Panc1 (cell line): ENCODE measurements at places on chromosomes 6 and 20.
A peak's percentile ranks its signal among the peaks of the same experiment; 100 is the strongest.

- no peak for DNase-seq
Observed at GRCh38 chr6:2110504-2110903, 134.9 kb downstream of the GMDS start.

- no peak for DNase-seq
Observed at GRCh38 chr6:6193221-6193745, 127.2 kb downstream of the F13A1 start.

DNA sequence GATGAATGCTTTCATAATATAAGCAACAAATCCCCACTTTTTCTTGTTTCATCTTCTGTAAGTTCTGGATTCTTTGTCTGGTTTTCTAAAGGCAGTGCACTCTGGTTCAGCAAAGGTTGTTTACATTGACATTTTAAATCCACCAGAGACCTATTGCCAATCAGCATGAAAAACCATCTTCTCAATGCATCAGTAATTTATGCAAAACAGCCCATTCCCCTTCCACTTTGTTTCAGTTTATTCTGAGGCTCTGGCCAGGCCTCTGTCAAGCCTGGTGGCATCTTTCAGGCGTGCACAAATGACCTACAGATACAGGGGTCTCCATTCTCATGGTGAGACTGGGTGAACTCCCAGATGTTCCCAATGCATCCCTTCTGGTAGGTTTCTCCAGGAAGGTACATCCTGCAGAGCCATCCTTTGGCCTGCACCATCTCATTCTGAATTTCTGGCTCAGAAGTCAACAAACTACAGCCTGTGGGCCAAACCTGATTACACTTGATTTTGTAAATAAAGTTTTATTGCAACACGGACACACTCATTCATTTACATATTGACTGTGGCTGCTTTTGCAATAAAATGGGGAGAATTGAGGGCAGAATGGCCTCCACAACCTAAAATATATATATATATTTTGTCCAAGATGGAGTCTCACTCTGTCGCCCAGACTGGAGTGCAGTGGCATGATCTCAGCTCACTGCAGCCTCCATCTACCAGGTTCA lies 405.4 kb downstream of the PREX1 start:
- no peak for DNase-seq

DNA sequence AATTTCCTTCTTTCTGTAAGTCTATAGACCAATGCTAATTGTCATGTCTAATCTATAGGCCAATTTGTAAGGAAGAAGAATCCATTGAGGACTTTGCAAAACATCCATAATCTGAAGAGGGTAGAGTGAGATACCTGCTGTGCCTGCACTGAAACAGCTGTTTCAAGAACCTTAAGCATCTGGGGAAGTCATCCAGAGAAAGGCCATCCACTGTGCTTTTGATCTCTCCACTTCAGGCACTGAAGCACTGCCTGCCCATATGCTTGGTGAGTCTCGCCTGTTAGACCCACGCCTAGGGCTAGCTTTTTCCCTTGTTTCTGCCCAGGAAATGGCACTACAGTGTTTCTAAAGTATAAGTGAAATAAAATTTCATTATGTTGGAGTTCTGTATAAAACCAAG lies 921.8 kb upstream of the EPHA7 start:
- no peak for DNase-seq

DNA sequence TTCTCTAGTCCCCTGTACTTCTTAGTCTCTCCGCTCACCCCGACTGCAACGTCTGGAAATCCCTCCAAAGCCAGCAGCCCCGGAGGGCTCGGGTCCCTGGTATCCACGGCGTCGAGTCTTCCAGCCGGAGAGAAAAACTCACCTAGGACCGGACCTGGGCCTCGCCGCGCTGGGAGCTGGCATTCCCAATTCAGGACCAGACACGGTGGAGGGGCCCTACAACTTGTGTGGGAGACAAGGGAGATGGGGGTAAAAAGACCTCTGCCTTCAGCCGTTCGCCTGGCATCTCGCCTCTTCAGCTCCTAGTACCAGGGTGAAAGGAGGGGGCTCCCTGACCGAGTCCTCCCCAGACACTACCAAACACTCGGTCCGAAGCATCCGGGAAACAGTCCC lies 64.3 kb downstream of the GPX5 start:
- DNase-seq = no peak

GRCh38 chr6:101961357-101961756 lies 567.8 kb downstream of the GRIK2 start:
- DNase-seq = no peak

DNA sequence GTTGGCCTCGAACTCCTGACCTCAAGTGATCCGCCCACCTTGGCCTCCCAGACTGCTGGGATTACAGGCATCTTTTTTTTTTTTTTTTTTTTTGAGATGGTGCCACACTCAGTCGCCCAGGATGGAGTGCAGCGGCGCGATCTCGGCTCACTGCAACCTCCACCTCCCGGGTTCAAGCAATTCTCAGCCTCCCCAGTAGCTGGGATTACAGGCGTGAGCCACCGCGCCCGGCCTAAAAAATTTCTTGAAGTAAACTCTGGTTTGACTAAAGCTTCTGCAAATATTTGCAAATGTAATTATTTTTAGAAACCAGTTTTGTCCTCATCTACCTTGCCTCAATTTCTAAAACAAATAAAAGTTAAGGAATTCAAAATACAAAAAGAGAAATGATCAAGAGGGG lies 1.2 kb downstream of the IBTK start:
- DNase-seq = no peak

DNA sequence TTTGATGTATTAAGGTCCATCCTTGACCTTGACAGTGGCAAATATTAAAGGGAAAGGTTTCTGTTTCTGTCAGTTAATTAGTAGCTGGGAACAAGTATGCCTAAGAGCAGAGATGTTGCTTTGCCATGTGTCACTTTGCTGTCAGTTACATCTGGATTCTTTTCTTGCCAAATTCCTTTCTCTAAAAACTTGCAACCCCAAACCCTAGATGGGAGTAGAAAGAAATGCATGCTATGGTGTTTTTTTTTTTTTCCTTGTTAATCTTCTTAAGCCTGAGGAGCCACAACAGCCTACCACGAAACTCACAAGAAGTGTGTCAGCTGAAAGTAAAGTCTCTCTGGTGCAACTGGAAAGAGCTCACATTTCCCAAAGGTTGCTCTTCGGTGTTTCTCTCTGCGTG lies 18.0 kb upstream of the CLDN20 start:
- DNase-seq = no peak

- no peak for DNase-seq
Observed at GRCh38 chr20:15235471-15236198, 898.2 kb upstream of the FLRT3 start.

- DNase-seq = no peak
Observed at GRCh38 chr20:57416296-57417022, 25.3 kb downstream of the RBM38 start.

- no peak for DNase-seq
Observed at GRCh38 chr6:165511807-165512206, 151.2 kb downstream of the PDE10A start.

DNA sequence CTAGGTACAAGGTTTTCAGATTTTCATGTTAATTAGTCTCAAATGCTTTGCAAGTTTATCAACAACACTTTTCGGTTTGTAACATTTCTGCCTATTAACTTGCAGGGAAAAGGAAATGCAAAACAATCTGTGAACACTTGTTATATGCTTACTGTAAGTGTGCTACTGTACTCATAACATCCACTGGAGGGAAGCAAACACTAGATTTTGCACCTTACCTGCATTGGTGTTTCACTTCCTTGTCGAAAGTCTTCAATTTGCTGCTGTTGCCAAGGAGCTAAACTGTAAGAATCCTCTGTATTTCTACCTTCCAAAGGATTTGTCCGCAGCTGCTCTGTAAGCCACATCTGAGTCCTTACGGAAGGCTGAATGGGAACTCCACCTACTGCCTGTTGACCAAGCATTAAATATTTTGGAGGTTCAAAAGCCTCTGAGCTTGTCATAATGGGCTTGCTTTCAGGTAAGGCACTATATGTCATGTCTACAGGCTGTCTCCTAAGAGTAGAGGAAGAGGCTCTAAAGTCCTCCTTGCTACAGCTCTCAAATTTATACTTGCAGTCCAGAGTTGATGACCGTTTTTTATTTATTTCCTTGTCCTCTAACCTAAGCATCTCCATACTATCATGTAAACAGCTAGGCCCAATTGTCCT lies 17.3 kb downstream of the PLN start:
- peak; percentile 39 for DNase-seq

DNA sequence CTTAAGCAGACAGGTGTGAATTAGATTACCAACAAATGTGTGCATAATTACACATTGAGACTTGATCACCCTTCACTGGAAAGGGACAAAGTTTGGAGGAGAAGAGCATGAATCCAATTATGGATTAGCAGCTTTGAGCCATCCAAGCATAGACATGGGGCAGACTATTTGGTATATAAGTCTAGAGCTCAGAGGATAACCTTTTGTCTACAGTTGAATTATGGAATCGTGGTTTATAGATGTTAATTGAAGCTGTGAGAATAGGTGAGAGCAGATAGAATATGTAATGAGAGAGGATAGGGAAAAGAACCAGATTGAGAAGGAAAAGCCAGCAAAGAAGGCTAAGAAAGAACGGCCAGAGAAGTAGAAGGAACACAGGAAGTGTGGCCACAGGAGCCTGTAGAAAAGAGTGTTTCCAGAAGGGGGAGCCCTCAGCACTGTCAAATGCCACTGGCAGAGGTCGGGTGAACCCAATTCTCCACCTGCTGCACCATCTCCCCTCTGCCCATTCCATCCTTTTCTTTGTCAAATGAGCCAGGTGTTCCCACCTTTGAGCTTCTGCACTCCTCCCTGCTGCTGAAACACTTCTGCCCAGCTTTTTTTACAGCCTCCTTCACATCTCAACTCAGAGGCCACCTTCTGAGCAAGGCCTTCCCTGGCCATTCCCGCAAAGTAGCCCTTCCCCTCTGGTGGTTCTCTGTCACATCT lies 7.3 kb downstream of the DNTTIP1 start:
- DNase-seq = no peak

DNA sequence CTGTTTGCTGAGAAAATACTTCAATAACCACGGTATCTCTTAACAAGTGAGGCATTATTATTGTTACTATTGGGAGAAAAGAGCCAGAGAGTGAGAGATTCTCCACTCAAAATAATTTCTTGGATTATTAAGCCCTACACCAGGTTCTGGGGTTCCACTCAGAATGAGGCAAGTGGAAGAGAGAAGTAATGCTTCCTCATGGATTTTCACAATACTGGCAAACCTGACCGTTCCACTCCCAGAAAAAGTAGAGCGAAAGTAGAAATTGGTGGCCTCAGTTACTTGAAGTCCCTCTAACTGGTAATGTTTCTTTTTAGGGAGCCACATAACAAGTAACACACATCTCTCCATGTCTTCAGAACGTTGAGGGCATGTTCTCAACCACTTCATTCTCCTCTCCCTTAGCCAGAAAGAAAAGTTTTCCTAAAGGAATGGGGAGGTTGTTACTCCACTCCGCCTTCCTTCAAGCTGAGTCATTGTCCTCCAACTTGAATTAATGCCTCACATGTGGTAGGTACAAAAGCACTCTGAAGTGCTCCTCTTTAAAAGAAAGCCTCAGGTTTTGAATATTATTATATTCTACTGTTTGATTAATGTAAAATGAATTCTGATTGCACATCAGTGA lies 1.9 kb downstream of the BAG2 start:
- DNase-seq = peak; percentile 61

GRCh38 chr6:43494321-43494720 lies 15.8 kb downstream of the LRRC73 start:
- DNase-seq = no peak

DNA sequence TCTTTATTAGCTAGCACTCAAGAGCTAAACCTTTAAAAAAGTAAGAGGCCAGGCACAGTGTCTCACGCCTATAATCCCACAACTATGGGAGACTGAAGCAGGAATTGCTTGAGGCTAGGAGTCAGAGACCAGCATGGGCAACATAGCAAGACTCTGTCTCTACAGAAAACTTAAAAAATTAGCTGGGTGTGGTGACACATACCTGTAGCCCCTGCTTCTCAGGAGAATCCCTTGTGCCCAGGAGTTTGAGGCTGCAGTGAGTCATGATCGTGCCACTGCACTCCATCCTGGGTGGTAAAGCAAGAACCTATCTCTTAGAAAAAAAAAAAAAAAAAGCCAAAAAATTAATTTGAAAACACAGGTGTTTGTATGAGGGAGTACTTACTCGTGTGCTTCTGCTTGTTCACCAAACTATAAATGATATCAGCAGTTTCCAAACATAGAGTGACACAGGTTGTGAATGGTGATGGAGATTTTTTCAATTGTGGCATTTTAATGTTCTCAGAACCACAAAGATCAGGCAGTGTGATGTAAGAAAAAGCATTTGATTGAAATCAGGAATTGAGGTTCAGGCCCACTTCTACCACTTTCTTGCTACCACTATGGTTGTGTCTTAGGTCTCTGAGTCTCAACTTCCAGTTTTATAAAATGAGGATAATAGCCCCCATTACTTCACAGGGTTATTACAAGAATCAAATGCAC lies 104.9 kb downstream of the FOXO3 start:
- no peak for DNase-seq

GRCh38 chr6:21668795-21669194 lies 75.2 kb downstream of the SOX4 start:
- DNase-seq = no peak

GRCh38 chr6:42140756-42141602 lies 1.4 kb downstream of the C6orf132 start:
- no peak for DNase-seq

GRCh38 chr20:50540620-50541605 lies 30.7 kb downstream of the PTPN1 start:
- no peak for DNase-seq

DNA sequence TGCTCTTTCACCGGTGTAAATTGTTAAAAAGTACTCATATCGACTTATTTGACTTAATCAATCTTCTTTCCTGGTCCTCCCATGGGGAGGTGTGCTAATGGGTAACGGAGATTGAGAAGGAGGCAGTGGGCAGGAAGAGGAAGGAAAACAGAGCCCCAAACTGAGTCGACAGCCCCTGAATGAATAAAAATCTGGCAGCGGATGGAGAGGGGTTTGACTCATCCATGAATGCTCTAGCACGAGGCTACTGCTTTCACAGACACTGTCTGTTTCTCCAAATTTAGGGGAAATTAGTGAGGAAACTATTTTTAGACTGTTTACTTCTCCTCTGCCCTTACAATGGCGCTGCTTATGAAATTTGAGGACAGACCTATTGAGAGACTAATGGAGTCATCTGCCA lies 142.2 kb upstream of the ATXN1 start:
- no peak for DNase-seq

DNA sequence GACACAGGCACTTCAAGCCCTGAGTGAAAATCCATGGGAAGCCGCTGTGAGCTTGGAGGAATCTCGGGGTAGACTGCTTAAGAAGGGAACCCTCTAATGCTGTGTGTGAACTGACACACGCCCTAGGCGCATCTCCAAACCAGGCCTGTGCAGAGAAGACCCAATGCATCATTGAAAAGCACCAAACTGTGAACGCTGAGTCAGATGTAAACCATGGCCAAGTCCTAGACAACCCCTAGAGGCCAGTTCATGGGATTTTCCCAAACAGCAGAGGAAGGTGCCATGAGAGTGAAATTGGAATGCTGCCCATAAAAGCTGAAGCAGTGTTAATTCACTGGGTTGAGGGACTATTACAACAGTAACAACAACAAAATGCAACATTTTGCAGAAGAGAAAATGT lies 296.5 kb downstream of the SMOC2 start:
- no peak for DNase-seq

DNA sequence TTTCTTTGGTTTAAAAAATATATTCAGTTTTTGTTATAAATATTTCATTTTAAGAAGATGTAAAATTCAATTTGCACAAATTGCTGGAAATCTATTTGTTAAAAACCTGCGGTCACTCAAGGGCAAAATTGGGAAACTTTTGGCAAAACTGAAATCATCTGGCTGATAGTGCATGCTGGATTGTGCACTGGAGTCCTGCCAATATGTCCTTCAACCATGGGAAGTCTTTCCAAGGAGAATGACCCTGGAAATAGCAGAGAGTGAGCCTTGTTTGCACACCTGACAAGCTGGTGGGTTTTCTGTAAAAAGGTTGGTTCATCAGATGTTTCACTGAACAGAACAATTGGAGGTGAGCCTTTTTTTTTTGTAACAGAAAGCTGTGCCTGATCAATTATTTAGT lies 413.5 kb downstream of the BTBD3 start:
- DNase-seq = no peak
